Sigmoid colon (tissue), 7 donors: ENCODE measurements at places on chromosomes 5 and 9. TPM values are rescaled to one million over a fixed set of nuclear protein-coding genes. Genes with fewer than 3 reads are reported as not detected.

DNA sequence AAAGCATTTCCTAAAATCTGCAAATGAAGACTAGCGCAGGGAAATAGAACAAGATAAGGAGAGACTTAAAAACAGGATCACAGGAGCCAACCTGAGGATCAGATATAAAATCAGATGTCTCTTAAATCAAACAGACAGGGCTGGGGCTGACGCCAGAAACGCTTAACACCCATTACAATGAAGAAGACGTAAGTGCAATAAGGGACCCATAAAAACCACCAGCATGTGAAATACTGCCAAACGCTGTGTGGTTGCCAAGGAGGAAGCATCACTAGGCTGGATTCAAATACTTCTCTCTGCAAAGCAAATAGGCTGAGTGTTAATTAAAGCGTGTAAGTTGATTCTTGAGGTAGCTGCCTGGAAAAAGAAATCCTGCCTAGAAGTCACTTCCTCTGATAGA lies 74.4 kb upstream of the ATP10B start:
- H3K4me3 ChIP-seq: no peak overlapping the region
- no peak for DNase-seq
- H3K27ac ChIP-seq: no peak overlapping the region
- H3K4me1 ChIP-seq: no peaks in the 10 kb centered on the region

- peaks cover 3% of the 10 kb centered on the region for H3K36me3 ChIP-seq
- peak overlapping the region; percentile 89 for H3K4me3 ChIP-seq
- no peaks in the 10 kb centered on the region for H3K27me3 ChIP-seq
- peak; percentile 90 for DNase-seq
- no peaks in the 10 kb centered on the region for H3K4me1 ChIP-seq
These were observed 8.2 kb downstream of the RANBP6 start for GRCh38 chr9:6007058-6007769.

DNA sequence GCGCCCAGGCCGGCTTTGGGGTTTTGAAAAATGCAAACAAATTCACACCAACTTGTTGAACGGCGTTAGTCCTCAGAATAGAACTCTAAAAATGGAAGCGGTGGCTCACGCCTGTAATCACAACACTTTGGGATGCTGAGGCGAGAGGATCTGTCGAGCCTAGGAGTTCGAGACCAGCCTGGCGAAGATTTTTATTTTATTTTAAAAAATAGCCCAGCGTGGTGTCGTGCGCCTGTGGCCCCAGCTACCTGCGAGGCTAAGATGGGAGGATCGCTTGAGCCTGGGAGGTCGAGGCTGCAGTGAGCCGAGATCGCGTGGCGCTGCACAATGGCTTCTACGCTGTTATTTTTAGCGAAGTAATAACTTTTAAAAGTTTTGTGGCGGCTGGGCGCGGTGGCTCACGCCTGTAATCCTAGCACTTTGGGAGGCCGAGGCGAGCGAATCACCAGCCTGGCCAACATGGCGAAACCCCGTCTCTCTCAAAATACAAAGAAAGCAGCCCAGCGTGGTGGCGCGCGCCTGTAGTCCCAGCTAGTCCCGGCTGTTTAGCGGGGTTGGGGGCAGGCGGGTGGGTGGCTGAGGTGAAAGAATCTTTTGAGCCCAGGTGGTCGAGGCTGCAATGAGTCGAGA lies 694 bp upstream of the PLIN2 start:
- DNase-seq: peak; percentile 72
- H3K27me3 ChIP-seq: no peaks in the 10 kb centered on the region
- no peaks in the 10 kb centered on the region for H3K4me1 ChIP-seq
- peak overlapping the region; percentile 94 for H3K27ac ChIP-seq
- H3K4me3 ChIP-seq: peak overlapping the region; percentile 82

DNA sequence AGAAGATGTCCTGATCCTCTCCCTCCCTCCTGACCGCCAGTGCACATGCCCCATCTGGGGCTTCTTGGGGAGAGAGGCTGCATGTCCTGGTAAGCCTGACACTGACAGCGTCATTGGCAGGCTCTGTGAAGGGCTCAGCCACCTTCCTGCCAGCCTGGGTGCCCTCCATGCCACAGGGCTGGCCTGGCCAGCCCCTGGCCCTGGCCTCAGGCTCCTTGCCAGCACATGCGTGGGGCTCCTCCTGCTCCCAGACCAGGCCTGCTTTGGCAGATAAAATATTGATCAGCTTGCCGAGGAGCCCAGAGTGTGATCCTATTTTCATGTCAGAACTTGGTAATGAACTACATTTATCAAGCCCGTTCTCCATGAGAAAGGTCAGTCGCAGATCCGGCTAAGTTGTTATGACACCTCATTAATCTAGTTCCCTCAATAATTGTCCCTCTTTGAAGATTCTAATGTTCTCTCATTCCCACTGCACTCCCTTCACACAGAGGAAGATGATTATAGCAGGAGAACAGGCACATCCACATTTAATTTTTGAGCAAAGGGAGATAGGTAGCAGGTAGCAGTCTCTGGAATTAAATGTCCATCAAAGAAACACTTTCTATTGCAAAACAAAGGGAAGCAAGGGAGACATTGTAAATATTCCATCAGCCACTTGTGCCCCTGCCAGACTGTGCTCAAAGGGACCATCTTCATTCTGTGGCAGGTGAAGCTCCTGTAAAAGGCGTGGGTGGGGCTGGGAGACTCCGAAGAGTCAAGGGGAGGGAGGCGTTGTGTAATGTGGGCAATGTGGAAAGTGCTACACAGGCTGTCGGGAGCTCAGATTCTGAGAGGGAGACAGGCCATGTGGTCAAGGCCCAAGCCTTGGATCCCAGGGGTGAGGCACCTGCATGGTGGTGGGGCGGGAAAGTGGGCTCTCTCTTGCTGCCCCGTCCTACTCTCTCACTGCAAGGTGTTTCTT lies 272.0 kb downstream of the HSPA4 start:
- no peak overlapping the region for H3K4me3 ChIP-seq
- no peak for DNase-seq
- no peaks in the 10 kb centered on the region for H3K36me3 ChIP-seq
- no peaks in the 10 kb centered on the region for H3K4me1 ChIP-seq

DNA sequence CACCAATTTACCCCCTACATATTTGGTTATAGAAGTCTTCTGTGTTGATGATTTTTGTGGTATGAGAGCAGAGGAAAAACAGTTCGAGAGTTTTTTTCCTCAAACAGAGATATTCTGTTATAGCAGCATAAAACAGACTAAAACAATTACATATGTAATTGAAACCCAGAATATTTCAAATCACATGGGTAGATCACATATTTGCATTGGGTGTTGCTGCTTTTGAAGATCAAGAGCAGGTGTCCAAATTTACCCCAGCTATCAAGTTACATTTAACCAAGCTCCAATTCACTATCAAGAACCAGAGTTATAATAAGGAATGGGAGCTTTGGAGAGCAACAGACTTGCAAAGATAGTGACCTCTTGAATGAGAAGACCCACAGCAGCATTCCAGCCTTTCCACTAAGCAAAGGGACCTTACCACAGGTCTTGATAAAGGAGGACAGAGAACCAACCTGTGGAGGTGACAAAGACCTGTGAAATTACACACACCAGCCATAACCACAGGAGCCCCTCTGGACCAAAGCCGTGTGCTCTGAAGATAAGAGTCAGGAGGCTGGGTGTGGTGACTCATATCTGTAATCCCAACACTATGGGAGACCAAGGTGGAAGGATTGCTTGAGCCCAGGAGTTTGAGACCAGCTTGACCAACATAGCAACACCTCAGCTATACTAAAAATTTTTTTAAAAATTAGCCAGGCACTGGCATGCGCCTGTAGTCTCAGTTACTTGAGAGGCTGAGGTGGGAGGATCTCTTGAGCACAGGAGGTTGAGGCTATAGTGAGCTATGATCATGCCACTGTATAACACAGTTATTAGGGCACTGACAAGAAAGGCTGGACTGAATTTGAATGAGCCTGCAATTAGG lies 4.0 kb upstream of the CCL28 start:
- no peak overlapping the region for H3K4me3 ChIP-seq
- DNase-seq: no peak
- no peaks in the 10 kb centered on the region for H3K4me1 ChIP-seq

DNA sequence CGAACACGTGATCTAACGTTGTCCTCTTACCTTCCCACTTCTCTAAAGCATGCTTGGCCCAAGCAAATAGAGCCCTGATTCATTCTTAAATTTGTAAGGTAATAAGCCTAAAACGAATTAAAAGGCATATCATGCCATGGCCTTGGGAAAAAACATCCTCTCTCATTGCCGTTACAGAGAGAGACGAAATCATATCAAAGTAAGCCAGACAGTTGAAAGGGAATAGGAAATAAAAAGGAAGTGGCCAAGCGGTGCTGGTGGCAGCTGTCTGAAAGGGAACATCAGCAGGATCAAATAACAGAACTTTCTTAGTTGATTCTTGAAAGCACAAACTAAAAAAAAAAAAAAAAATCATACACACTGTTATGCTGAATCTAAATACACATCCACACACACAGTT lies 49.1 kb upstream of the CDH6 start:
- no peak for DNase-seq
- H3K27me3 ChIP-seq: no peaks in the 10 kb centered on the region
- no peak overlapping the region for H3K27ac ChIP-seq

DNA sequence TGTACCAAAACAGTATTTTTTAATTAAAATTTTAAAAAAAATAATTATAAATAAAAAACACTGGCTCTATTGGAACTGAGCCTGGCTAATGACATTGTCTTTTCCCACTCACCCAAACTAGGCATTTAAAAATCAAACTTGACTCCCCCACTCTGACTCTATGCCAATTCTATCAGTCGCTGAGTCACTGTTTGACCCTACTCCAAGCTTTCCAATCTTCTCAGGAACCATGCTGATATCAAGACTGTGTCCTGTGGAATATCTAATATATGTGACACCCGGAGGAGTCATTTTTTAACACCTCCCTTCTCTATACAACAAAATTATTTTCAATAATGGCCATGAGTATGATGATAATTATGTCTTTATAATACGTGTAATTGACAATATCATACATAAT lies 171.6 kb upstream of the RASEF start:
- no peak overlapping the region for H3K4me3 ChIP-seq
- no peak overlapping the region for H3K27ac ChIP-seq
- H3K36me3 ChIP-seq: no peaks in the 10 kb centered on the region
- H3K4me1 ChIP-seq: no peaks in the 10 kb centered on the region
- H3K27me3 ChIP-seq: no peaks in the 10 kb centered on the region

DNA sequence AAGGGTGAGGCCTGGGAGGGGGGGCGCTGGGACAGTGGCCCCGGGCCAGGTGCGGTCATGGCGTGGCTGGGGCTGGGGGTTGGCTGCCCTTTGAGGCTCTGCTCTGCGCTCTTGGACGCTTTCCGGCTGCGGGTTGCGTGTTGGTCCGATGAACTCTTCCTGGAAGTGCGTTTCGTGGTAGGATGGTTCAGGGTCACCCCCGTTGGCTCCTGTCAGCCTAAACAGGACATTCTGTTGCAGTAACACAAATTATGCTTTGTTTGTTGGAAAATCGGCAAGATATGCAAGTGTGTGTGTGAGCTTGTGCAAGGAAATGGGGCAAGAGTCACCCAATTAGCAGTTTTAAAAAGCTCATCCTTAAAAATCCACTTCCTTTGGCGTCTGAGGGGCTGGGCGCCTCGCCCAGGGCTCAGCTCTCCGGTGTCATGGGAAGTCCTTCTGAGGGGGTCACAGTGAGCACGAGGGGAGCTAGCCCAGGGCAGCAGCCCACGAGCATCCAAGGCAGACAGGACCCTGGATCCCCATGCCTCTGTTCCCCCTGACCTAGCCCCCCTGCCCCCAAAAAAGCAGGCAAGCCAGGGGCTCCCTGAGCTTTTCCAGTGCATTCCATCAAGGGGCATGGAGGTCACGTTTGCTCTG lies 22.2 kb upstream of the RNU6ATAC start:
- no peaks in the 10 kb centered on the region for H3K36me3 ChIP-seq
- DNase-seq: peak; percentile 68
- H3K27me3 ChIP-seq: no peaks in the 10 kb centered on the region
- H3K4me3 ChIP-seq: no peak overlapping the region
- no peak overlapping the region for H3K27ac ChIP-seq

DNA sequence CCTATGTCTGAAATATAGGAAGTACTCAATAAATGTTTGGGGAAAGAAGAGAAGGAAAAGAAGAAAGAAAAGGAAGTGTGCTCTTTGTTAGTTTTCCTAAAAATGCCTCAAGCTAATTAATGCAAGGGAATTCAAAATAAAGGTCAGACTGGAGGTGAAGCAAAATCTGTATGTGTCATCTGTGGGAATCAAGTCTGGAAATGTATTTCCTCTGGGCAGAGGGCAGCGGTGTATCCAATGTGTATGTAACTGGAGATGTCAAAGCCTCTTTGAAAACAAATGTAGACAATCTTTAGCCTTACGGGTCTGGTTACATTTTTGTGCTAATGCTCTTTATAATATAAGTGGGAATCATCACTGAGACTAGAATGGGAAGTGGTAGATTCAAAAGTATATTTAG lies 471.4 kb downstream of the MAN2A1 start:
- no peak for DNase-seq
- no peaks in the 10 kb centered on the region for H3K4me1 ChIP-seq
- no peaks in the 10 kb centered on the region for H3K27me3 ChIP-seq
- no peak overlapping the region for H3K4me3 ChIP-seq
- no peaks in the 10 kb centered on the region for H3K36me3 ChIP-seq
- H3K27ac ChIP-seq: no peak overlapping the region

DNA sequence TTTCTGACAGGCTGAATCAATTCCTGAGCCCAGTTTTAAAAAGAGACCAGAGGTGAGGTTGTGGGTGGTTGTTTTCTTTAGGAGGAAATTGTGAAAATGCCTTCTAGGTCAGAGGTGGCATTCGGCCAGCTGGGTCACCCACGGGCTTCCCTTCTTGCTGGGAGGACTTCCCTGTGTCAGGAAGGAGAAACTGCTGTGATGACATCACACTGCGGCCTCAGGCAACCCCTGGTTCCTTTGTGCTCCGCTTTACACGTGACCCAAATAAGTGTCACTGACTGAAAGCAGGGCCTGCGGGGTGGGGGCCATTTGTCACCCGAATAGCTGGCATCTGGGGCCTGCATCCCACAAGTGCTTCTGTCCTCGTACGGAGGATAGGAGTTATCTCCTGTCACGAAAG lies 39.7 kb downstream of the FABP6 start:
- no peaks in the 10 kb centered on the region for H3K4me1 ChIP-seq
- H3K27me3 ChIP-seq: no peaks in the 10 kb centered on the region
- H3K27ac ChIP-seq: peak overlapping the region; percentile 28
- DNase-seq: peak; percentile 90

DNA sequence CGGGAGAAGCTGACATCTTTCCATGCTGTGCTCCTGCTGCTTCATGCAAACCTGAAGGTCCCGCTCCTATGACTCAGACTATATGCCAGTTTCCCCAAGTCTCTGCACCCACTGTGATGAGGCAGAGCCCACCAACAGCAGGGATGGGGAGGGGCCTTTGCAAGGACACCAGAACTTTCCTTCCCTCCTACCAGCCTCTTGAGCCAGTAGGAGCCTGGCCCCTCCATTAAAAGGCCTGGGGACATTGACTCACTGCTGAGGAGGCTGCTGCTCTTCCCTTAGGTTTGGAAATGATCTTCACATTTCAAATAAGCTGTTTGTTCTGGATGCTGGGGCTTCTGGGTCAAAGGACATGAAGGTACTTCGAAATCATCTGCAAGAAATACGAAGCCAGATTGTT lies 26.1 kb upstream of the CTSL start:
- H3K36me3 ChIP-seq: peaks cover 94% of the 10 kb centered on the region
- no peaks in the 10 kb centered on the region for H3K27me3 ChIP-seq
- no peak for DNase-seq
- no peaks in the 10 kb centered on the region for H3K4me1 ChIP-seq
- H3K27ac ChIP-seq: no peak overlapping the region

SLC6A18 gene
- total RNA-seq: not detected
